Left kidney (tissue), 8 donors: ENCODE measurements at places on chromosomes 13 and 19.

DNA sequence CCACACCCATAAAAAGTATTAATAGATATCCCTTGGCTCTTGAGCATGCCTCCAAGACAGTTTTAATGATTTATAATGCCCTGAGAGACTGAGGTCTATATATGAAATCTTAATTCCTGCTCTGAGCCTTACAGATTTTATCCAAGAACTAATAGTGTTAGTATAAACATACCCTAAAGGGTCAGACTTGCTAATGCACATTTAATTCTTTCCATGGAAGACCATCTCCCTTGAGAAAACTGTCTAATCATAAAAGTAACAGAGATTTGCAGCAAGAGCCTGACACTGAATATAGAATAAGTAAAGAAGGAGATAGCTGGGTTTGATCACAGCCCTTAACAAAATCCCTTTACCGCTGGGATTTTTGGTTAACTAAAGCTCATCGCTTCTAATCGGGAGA, 650.8 kb upstream of the KLF12 start:
- DNase-seq = no peak

- no peak for DNase-seq
Measured at GRCh38 chr13:105448811-105449210, 1086.7 kb downstream of the EFNB2 start.

GRCh38 chr19:16847430-16847829, 18.2 kb downstream of the SIN3B start:
- no peak for DNase-seq

DNA sequence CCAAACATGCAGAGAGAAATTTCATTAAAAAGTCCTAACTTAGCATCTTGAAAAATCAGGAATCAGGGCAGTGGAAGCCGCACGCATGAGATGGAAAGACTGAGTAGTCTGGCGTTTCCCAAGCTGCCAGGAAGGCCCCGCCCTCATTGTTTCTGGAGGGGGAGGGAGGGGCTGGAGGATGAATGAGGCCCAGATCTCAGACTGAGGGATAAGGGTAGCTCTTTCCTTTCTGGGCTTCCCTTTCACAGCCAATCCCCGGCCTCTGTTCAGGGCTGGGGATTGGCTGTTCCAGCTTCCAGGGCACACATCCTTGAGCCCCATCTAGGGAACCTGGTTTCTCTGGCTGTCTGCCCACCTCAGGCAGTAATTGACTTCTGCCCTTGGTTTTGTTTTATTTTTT, 7.3 kb downstream of the C19orf53 start:
- no peak for DNase-seq
